ENCODE measurements at places on chromosomes 4 and X.

DNA sequence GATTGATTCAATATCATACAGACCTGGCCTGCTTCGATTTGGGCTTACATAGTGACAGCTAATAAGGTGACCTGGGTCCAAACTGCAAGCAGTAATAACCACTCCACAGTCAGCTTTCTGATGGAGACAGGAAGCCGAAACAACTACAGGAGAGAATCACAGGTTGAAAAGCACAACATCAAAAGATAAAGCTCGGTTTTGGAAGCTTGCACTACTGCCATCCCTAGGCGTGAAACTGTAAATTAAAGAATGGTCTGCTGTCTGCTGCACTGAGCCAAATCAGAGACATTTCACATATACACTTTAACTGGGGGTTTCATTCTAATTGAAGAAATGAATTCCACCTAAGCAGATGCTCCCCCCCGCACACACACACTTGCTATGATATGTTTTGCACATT lies 116.3 kb downstream of the DHX15 start:
- no peak for DNase-seq

DNA sequence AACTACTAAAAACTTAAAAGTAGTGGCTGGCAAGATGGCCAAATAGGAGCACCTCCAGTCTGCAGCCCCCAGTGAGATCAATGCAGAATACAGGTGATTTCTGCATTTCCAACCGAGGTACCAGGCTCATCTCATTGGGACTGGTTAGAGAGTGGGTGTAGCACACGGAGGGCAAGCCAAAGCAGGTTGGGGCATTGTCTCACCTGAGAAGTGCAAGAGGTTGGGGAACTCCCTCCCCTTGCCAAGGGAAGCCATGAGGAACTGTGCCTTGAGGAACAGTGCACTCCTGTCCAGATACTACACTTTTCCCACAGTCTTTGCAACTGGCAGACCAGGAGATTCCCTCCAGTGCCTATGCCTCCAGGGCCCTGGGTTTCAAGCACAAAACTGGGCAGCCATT lies 311.1 kb downstream of the PAPSS1 start:
- no peak for DNase-seq

DNA sequence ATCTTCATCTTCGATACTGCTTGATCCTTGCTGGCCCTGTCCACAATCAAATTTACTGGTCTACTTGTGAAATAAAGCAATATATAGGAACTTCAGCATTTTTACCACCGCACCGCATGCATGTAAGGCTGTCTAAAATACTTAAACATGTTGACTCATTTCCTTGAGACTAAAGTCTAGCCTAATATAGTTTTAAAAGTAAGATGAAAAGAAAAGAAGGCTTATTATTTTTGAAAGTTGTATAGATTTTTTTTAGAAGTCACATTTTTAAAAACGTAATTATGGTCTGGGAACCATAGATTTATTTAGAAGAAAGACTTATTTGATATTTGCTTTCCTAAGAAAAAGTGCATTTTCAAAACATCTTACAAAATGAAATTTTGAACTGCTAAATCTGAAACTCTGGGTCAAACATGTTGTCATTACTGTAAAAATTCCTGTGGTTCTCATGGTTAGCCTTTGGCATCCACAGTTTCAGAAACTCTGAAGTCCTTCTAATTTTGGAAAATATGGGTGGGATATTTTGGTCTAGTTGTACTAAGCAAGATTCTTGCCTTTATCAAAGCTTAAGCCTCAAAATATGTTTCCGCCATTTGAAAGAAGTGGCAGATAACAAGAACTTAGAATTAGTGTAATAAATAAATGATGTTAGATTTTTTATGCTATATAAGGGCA lies 423.5 kb upstream of the CTSO start:
- DNase-seq: no peak

DNA sequence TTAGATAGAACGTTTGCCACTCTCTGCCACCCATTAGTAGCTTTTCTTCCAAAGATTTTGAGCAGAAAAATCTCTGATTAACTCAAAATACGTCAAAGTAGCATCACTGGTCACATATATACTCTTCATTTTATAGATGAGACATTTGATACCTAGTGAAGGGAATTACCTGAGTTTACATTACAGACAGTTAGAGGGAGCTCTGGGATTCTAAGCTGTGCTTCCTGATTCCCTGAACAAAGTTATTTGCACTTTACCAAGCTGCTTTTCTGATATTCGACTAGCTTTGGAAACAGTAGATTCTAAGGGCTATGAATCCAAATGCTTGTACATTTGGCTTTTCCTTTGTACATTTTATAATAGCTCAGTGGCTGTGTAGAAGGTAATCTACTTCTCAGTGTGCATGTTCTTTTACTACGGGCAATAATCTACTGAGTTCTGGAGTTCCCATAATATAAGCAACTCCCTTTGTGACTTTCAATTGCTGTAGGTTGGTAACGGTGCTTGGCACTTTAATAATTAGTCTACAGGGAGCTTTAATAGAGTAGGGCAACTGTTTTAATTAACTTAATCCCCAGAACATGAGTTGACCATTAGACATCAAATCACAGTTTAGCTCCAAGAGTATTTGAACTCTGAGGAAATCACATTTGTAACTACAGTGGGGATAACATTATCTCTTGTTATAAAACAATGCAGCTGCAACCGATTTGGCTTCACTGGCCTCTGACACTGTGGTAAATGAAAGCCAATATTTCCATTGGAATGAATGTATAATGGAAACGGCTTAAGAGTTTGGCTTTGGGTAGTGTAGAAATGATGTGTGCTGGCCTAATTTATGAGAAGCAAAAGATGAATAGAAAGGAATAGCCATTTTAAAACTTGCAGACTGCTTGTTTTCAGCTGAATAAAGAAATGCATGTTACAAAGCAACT lies 1602.4 kb downstream of the STIM2 start:
- DNase-seq: no peak

DNA sequence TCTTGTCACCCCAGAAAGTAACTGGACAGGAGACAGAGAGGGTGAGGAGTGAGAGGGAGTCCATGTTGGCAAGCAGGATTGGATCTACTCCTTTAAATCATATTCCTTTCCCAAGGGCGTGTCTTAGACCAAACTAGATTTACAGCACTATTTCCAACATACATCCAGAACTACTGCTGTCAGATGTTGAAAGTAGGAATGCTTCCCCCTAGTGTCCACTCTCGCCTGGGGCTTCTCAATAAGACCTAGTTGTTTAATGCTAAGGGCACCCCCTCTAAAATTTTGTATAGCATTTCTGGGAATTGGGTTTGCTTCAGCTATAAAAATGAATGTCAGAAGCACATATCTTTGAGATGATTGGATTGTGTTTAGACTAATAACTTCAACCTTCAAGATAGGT lies 13.3 kb downstream of the OFD1 start:
- peak; percentile 53 for DNase-seq

GRCh38 chr4:107546638-107547037 lies 173.4 kb downstream of the PAPSS1 start:
- no peak for DNase-seq

GRCh38 chr4:78666830-78667258 lies 109.3 kb upstream of the BMP2K start:
- no peak for DNase-seq

DNA sequence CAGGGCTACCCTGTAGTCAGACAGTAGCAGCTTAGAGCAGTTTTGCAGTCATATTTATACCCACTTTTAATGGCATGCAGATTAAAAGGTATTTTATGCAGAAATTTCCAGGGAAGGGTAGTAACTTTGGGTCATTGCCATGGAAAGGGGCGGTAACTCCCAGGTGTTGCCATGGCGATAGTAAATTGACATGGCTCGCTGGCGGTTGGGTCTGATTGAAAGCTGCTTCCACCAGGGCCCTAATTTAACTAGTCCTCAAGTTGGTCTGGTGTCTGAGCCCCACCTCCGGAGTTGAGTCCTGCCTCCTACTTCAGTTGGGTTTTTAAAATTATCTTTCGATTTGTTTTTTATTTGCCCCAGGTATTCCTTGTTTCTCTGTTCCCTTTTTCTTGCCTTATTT lies 70.1 kb downstream of the NAA11 start:
- no peak for DNase-seq
